ENCODE measurements at places on chromosomes 3 and 15.

- DNase-seq = no peak
Observed at GRCh38 chr15:78931439-78932257, 13.2 kb downstream of the CTSH start.

DNA sequence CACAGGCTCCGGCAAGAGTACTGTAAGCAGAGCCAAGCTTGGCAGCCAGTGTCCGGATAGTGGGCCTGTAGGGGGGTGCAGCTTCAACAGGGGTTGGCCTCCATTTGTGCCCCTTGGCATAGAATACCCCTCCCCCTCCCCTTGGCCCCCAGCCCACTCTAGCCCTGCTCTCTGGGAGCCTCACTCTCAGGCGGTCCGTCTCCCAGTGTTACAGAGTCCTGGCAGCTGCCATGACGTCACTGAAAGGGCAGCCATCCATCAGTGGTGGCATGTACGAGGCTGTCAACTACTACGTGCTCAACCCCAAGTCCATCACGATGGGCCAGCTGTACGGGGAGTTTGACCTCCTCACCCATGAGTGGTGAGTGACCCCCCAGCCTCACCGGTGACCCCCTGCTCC, 50.4 kb downstream of the DNAH1 start:
- DNase-seq = no peak

GRCh38 chr15:61195116-61196002, 33.7 kb downstream of the RORA start:
- DNase-seq = no peak

GRCh38 chr3:77254967-77255831, 215.3 kb downstream of the ROBO2 start:
- DNase-seq = no peak

DNA sequence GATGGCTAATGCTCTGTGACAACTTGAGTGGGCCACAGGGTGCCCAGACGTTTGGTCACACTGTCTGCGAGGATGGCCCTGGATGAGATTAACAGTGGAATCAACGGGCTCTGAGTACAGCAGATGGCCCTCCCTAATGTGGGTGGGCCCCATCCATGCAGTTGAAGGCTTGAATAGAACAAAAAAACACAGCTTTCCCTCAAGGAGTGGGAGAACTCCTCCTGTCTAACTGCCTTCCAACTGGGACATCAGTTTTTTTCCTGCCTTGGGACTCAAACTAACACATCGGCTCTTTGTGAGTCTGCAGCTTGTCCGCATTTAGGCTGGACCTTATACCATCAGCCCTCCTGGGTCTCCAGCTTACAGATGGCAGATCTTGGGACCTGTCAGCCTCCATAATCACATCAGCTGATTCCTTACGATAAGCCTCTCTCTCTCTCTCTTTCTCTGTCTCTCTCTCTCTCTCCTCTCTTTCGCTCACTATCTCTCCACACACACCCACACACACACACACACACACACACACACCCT, 20.8 kb downstream of the FAM174B start:
- no peak for DNase-seq

DNA sequence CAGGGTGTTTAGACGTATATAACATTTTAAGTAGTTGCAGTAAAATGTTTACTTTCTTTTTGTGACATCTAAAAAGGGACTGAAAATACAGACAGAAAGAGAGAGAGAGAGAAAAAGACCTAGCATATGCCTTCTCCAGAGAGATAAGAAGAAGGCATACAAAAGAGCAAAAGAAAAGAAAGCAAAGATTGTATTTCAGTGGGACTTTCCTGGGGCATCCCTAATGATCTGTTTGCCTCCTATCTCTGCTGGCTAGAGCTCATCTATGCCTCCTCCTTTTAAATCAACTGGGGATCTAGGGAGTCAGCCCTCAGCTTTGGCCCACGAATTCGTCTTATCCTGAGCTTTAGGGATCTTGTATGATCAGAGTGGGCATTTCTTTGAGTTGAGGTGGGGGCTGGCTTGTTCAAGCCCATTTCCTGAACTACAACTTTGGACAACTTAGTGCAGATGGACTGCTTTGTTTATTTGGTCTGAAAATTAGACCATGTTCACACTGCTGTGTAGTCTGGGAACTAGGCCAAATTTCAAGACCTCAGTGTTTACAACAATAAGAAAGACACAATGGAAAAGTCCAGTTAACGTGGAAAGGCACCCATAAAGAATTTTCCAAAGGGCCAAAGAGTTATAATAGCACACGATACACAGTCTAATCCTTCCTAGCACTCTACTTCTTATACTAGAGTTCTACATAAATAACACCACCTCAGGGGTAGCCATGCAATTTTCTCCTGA, 61.0 kb downstream of the ATP8B4 start:
- DNase-seq = no peak

GRCh38 chr15:73914145-73914544, 12.1 kb upstream of the LOXL1 start:
- DNase-seq = no peak

DNA sequence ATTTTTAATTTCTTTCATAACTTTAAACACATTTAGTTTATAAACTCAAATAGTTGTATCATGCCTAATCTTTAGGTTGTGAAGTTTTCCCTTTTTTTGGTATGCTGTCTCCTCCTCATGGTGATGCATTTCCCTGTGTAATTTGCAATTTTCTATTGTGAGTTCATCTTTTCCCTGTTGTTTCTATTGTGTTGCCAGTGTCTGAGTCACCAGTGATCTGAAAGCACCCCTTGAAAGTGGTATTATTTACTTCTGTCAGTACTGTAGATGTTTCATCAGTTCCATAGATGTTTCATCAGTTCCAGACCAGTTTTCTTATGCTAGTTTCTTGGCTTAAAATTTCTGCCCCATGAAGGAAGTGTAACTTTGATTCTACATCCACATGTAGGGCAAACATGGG, 80.6 kb downstream of the OXSM start:
- DNase-seq = no peak

DNA sequence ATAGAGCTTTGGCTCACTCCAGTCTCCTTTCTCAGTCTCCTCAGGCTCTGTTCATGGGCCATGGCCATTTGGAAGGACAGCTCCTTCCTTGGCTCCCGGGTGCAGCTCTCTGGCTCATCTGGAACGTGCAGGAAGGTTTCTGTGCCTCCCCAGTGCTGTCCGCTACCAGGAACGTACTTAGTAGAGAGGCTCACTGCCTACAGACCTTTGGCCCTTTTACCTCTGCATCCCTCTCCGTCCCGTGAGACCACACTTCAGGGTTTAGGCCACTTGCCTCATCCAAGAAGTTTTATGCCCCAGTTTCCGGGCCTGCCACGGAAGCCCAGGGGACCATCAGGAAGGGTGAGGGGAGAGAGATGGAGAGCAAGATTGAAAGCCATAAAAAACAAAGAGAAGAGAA, 20.9 kb downstream of the GRK7 start:
- no peak for DNase-seq

DNA sequence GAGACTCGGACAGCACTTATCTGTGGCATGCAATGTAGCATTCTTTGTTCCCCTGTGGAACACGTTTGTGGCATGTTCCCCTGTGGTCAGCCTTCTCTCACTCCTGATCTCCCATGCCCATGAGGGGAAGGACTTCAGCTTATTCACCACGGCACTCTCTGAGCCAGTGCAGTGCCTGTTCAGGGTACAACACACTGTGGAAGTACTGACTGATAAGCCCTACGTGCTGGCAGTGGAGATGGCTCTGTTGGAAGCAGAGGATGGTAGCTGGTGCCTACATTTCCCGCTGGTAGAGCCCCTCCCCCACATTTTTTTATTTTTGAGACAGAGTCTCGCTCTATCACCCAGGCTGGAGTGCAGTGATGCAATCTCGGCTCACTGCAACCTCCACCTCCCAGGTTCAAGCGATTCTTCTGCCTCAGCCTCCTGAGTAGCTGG, 43.5 kb upstream of the ETV5 start:
- no peak for DNase-seq

DNA sequence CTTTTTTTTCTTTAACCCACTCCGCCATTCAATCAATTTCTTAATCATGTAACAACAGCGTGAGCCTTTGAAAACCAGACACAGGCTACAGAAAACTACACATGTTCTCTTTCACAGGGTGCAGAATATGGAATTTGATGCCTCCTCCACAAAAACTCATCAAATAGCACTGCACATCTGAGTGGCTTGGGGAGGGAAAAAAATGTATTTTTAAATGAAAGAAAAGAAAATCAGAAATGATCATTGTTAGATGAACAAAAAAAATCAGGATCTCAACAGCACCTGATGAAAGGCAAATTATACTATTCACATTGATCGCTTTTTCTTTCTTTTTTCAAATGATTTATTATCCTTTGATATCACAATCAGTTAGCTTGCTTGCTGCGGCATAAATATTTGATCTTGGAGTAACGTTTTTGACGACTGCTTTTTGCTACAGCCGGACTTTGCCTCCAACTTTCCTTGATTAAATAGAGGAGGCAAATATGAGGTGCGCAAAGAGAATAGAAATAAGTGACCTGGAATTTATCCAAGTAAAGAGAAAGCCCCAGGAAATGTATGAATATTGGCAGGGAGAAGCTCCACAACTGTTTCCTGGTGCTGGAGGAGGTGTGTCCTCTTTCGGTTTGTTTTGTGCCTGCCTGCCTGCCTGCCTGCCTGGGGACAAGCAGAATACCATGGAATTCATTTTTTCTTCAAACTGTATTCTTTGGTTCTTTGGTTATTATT, 63.1 kb downstream of the EDEM1 start:
- DNase-seq = no peak

- DNase-seq = no peak
Observed at GRCh38 chr3:61897848-61898247, 336.5 kb downstream of the PTPRG start.

- DNase-seq = no peak
Observed at GRCh38 chr3:6567241-6567640, 293.7 kb upstream of the GRM7 start.
